ENCODE measurements at places on chromosomes 3 and 15.

DNA sequence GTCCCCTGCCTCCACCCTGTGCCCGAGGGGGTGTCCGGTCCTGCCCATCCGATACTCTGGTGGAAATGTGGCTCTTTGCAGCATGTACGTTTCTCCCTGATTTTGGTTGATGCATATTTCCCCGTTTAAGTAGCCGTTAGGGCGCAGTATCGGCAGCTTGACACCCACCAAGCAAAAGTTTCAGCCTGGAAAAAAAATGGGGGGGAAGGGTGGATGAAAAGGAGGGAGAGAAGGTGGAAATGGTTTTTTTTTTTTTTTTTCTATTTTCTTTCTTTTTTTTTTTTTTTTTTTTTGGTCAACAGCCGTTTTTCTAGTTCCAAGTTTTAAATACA lies 1.3 kb downstream of the RAP2B start:
- DNase-seq, result no peak

DNA sequence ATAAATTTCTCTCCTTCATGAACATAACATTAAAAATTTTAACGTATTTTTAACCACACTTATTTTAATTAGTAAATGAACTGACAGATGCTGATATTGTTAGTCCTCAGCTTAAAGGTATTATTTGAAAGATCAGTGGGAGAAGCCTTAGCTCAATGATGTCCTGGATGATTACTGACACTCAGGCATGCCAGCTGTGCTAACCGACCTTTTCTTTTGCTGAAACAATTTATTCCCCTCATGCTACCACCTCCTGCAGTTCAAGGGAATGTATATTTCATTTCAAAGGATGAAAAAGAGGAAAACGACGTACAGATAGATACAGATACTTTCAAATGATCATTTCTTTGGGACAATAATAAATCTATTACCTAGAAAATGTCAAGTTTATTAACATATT lies 620.8 kb downstream of the FGF12 start:
- no peak for DNase-seq

DNA sequence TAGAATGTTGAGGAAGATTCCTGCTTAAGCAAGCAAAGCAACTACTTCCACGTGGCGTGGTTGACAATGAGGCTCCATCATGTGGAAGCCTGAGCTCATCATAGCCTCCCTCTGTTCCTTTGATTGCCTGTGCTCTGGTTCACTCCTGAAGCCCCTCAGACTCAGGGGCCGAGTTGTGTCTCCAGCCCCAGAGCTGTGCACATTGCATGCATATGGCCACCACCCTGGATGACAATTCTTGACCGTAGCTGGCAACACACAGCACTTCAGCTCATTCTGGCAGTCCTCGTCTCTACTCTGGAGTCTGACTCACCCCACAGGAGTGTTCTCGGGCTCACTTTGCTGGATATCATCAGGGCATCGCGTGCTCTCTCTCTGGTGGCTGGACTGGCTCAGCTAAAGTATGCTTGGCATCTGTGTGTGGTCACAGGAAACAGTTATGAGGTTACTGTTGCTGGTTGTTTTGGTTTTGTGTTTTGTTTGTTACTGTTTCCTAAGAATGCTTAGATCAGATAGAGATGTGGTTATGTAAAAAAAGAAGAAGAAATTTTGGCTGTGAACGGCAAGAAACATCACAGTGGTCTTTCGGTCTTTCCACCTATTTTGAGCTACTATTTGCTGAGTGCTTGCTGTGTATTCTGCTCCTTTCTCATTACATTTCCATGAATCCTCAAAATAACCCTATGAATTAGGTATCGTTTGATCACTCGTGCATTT lies 41.6 kb upstream of the MRPS22 start:
- DNase-seq, result no peak

- no peak for DNase-seq
These were observed 693.6 kb downstream of the CADM2 start for GRCh38 chr3:85652360-85652759.

DNA sequence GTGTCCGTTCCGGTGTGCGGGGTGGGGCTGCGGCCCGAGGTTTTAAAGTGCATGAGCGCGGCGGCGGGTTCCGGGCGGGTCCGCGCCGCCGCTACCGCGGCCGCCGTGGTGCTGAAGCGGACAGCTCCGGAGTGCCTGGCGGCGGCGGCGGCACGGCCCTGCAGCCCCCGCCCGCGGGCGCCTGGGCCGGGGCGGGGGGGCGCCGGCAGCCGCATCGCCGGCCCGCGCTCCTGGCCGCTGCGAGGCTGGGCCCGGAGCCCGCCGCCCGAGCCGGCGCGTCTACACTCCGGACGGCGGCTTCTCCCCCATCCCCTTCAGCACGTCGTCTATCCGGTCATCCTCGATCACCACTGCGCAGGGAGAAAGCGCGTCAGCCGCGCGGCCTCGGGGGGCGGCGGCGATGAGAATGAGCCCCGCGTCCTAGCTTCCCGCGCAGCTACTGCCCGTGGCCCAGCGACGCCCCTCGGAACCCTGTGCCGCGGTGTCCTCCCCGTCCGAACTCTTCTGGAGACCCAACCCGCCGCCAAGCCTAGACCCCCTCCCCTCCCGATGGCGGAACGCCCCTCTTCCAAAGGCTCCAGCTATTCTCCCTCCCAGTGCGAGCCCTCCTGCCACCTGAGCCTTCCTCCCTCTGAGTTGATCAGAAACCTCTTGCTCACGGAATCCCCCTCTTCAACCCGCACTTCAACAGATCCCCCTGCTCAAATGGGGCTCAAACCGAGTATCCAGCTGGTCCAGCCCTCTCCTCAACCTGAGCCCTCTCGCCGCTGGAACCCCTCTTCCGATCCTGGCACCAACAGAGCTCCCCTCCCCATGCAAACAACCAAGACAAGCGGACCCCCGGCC lies 1.3 kb downstream of the CAMK2N2 start:
- no peak for DNase-seq

DNA sequence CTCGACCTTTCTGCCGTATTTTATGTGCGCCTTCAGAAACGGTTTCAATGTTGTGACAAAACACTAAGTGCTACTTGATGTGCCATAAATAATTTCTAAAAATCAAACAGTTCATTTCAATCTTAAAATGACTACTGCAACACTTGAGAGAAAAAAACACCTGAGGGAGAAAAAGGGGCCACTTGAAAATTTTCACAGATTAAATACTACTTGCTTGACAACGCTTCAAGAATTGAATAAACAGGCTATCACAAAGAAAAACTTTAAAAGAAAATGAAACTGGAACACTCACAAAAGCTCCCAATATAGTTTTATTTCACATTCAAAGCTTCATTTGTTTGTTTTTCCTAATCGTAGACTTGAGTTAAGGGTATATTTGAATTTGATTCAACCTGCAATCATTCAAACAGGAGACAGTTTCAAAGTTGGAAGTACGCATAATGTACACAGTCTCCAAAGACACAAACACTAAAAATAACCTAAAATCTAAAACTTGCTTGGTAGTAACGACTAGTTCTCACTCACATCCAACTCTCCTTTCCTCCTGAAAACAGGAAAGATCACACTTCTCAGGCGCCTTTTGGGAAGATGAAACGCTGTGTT lies 380.7 kb downstream of the ERC2 start:
- DNase-seq, result no peak

DNA sequence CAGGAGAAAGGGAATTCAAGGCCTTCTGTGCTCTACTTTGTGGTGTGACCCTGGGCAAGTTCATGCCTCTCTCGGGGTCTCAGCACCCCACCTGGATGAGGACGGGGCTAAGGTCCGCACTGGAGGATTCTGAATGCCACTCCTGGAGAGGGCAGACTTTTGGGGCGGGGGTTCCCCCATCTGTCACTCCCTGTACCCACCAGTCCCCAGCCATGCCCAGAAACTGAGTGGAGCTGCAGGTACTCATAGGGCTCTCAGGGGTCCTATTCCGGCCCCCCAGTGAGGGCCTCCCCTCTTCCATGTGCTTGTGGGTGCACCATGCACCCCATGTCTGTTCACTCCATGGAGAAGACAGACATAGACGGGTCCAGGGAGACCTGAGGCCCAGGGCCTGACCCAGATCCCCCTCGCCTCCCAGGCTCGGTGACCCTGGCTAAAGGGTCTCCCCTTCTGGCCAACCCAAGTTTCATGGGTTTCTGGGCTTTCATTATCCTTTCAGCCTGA lies 26.0 kb downstream of the ACSBG1 start:
- DNase-seq, result no peak

- no peak for DNase-seq
These were observed 540 bp upstream of the HHATL start for GRCh38 chr3:42702982-42703694.

- no peak for DNase-seq
These were observed 165.3 kb downstream of the SHQ1 start for GRCh38 chr3:72682936-72683452.

GRCh38 chr3:188370081-188370830 lies 216.3 kb downstream of the LPP start:
- DNase-seq, result no peak

DNA sequence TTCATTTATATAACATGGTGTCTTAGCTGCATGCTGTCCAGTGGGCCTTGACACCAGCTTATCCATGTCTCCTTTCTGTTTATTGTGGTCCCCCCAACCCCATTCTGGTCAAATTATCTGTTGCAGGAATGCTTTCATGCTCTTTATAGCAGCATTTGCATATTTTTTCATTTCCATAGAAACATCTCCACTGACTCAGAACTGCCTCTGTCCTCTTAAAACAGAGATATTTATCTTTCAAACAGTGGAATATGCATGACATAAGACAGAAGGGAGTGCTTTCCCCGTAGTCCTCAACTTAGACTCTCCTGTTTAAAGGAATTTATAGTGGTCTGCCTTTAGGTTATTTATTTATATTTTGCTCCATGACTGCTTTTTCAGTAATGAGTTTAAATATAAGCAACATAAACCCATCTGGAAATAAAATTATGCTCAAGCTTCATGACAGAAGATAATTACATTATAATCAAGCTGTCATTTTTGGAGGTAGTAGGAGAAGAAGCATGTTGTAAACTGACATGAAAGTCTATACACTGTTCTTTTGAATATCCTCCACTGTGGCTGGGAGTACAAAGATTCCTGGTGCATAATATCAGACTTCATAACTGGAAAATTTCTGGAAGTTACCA lies 179.5 kb upstream of the CD96 start:
- DNase-seq, result no peak

GRCh38 chr15:79042213-79042928 lies 48.2 kb downstream of the RASGRF1 start:
- no peak for DNase-seq

GRCh38 chr3:195761123-195761566 lies 40.4 kb downstream of the MUC20 start:
- no peak for DNase-seq

GRCh38 chr3:58874795-58875194 lies 175.0 kb downstream of the CFAP20DC start:
- no peak for DNase-seq

GRCh38 chr3:149466192-149466591 lies 8.3 kb upstream of the TM4SF4 start:
- no peak for DNase-seq

DNA sequence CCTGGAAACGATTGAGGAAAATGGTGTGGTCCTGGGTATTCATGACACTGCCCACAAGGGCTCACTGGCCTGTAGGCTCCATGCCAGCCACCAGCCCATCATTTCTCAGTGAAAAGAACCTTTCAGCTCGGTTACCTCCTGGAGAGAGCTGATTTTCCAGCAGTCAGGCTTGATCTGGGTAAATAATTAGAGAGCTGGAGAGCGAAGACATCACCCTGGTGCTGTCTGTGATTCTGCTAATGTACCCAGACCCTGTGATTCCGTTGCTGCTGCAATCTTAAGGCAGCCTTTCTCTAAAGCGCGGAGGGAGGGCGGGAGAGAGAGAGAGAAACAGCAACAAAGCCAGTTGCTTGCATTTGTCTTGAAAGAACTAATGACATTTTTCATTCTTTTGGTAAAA lies 221.9 kb upstream of the TOPAZ1 start:
- no peak for DNase-seq

GRCh38 chr15:92821491-92822116 lies 78.5 kb upstream of the CHD2 start:
- DNase-seq, result no peak

DNA sequence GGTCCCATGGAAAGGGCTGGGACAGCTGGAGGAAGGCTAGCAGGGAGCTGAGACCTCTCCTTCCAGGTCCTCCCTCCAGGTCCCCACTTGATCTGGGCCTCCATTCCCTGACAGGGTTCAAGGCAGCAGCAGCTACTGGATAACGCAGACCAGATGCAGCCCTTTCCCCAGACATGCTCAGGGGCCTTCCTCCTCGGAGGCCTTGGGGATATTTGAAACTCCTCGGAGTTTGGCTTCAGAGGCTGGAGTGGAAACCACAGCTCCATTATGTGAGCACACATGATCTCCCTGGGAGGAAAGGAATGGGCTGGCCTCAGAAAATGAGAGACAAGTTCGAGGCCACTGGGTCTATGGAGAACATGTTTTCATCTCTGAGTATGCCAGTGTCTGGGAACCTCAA lies 119.3 kb downstream of the SMAD6 start:
- no peak for DNase-seq

DNA sequence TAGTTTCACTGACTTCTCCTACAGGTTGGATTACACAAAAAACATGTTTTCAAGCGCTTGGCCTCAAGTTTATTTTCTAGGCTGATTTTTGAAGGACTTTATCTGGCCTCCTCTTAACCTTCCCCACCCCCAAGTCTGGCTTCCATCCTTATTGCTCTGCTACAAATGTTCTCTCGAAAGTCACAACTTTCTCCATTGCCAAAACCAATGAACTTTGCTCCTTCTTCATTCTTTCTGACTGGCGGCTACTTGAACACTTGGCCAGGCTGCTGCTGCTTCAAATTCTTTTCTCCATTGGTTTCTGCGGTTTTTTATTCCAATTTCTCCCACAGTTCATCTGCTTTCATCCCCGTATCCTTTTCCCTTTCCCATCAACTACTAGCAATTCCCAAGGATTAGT lies 106.6 kb downstream of the TOP2B start:
- DNase-seq, result no peak

DNA sequence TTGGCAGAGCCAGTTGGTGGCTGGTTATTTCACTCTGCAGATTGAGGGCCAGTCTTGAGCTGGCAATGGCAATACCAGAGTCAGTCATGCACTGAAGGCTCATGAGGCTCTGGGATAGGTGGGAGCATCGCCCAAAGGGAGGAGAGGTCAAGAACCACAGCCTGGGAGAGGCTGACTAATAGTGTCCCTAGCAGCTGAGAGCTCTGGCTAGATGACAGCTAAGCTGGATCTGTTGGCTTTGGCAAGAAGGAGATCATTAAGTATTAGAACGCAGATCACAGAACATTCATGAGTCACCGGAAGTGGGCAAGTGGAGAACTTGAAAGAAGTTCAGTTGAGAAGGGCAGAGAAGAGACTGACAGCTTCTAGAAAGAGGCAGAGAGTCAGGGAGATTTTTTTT lies 521.1 kb downstream of the NR2F2 start:
- no peak for DNase-seq
